ENCODE measurements at places on chromosomes 3 and 15.

GRCh38 chr3:42520336-42520735, 17.9 kb downstream of the VIPR1 start:
- no peak for DNase-seq

DNA sequence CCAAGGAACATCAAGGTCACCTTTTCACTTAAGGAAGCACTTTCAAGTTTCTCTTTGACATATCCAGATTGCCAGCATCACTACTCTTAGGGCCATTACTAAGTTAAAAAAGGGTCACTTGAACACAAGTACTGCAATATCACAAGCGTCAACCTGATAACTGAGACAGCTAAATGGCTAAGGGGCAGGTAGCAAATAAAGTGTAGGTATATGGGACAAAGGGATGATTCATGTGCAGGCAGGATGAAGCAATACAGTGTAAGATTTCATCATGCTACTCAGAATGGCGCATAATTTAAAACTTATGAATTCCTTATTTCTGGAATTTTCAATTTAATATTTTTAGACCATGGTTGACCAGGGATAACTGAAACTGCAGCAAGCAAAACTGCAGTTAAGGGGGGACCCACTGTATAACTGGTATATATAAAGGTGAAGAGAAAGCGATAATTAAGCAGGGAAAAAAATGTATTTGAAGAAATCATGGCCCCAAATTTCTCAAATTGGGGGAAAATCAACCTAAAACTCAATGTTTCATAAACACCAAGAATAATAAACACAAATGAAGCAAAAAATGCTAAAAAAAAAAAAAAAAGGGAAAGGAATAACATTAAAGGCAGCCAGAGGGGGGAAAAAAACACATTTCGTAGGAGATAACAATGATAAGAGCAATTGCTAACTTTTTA, 13.1 kb downstream of the CCR1 start:
- no peak for DNase-seq

DNA sequence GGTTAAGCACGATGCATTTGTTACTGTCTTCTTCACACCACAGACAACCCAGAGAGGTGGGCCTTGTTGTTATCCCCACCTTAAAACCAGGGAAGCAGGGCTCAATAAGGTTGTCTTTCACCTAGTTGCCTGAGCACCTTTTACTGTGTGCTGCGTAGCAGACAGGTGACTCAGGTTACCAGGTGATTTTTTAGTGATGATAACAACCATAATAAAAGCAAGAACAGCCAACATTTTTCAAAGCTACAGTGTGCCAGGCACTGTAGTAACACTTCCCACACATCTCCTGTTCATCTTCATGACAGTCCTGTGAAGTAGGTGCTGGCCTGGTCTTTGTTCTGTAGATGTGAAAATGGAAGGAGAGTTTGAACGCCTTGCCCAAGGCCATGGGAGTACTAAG, 132.2 kb downstream of the SLC25A26 start:
- DNase-seq, result no peak

GRCh38 chr3:140995881-140996280, 54.2 kb downstream of the SLC25A36 start:
- DNase-seq, result no peak

GRCh38 chr3:37943631-37944314, 46.8 kb upstream of the VILL start:
- no peak for DNase-seq

- DNase-seq, result peak; percentile 55
Observed at GRCh38 chr15:40307421-40308211, at the start of gene PLCB2. Gene PLCB2 (minus strand): TSS chr15:40307935. CDS start chr15:40307672, 263 bp downstream.

GRCh38 chr3:188834349-188834748, 337.4 kb upstream of the TPRG1 start:
- no peak for DNase-seq

- no peak for DNase-seq
Observed at GRCh38 chr3:26624209-26624765, 1.7 kb downstream of the LRRC3B start.

DNA sequence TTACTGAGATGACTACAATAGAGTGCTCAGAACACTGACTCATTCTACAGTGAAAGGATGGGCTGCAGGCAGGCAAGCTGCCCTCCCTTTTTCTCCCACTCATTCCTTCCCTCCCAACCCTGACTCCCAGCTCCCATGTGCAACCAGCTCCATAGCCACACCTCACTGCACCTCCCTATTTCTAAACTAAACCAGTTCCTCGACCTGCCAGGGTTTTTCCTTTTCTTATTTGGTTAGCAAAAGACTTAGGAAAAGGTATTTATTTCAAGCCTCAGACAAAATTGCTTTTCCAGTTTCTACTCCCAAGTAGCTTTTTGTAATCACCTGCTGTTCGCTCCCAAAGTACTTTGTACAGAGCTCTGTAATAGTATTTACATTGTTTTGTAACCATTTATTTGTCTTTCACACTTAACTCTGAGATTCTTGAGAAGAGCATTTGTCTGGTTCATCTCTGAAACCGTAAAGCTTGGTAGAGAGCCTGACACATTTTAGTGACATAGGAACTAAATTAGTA, 2.2 kb downstream of the AADAC start:
- no peak for DNase-seq

GRCh38 chr15:59366333-59367021, 6.2 kb downstream of the MYO1E start:
- no peak for DNase-seq

- DNase-seq, result no peak
Observed at GRCh38 chr15:71186267-71186666, 71.0 kb downstream of the THSD4 start.

GRCh38 chr3:163058031-163058854, 1561.6 kb downstream of the OTOL1 start:
- DNase-seq, result no peak

Measured in GM18507 (cell line).